Activated T-cell treated with anti-CD3 and anti-CD28 coated beads for 24 hours (primary cell): ENCODE measurements at places on chromosomes 6 and 20.

- no peak for DNase-seq
Measured at GRCh38 chr20:6660441-6660840, 107.0 kb upstream of the BMP2 start.

DNA sequence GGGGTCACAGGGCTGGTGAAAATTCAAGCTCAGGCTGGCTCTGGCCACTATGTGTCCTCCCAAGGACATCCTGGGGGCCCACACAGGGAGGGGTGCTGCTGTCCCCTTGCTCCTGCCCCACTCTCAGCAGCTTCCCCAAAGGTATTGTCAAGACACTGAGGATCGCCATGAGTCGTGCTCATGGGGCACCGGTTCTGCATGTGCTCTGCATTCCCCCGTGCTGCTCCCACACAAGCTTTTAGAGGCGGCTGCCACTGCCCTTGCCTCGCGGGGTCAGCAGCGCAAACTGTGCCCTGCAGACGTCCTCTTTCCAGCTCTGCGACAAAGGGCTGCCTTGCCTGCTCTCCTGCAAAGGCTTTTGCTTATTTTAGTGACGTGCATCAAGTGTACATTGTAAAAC, 179.8 kb downstream of the ERMARD start:
- DNase-seq: no peak

GRCh38 chr6:144488590-144488989, 203.5 kb downstream of the UTRN start:
- no peak for DNase-seq

GRCh38 chr6:30154709-30155519, 6.1 kb downstream of the TRIM10 start:
- DNase-seq: no peak

- no peak for DNase-seq
Measured at GRCh38 chr20:33526769-33527168, 36.9 kb downstream of the CBFA2T2 start.

DNA sequence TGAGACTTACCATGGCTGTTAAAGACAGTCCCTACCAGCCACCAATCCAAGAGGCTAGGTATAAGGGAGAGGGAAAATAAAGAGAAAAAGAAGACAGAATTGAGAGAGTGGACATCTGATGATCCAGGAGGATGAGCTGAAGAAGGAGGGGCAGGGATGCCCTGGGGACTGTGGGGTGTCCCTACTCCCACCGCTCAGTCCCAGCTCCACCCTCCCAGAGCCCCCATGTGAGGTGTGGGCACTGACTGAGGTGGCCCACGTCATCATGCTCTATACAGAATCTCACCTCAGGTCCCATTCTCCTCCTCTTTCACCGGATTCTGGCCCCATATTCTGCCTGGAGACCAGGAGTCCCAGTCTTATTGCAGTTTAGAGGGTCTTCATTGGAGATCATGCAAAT, 135.7 kb downstream of the KLHL32 start:
- no peak for DNase-seq

DNA sequence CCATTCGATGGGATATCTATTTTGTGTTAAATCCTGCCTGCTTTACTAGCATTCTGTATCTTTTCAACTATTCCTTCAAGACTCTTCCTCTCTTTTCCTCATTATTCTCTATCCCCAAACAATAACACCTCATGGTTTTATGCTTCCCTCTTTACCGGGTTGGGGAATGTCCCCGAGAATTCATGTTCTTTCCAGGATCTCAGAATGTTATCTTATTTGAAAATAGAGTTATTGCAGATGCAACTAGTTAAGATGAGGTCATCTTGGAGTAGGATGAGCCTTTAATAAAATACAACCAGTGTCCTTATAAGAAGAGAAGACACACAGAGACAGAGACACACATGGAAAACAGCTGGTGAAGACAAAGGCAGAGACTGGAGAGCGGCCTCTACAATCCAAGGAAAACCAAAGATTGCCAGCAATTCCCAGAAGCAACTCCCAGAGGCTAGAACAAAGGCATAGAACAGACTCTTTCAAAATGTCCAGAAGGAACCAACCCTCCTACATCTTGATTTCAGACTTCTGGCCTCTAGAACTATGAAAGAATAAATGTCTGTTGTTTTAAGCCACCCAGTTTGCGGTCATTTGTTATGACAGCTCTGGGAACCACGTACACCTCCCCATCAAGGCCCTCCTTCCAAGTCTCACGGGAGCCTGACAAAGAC, 126.8 kb upstream of the TNFAIP3 start:
- DNase-seq: no peak

GRCh38 chr6:25336996-25337395, 57.8 kb downstream of the CARMIL1 start:
- DNase-seq: no peak

GRCh38 chr6:104638841-104639290, 220.9 kb downstream of the HACE1 start:
- no peak for DNase-seq

DNA sequence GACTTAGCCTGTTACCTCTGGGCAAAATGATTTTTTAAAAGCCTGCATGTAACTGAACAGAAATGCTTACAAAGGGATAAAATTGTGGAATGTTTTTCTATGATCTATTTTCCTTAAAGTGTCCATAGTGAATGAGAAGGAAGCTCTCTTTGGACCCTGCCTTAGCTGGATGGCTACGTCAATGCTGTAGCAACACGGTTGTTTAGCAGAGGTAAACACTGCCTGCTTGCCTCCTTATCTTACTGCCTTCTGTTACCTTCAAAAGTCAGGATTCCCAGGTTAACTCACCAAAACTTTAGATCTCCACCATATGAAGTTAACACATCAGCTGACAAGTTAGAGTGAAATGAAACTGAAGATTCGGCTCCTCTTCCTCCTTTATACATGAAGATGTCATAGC, 402.6 kb downstream of the SAMD5 start:
- no peak for DNase-seq

GRCh38 chr6:5566718-5567117, 305.4 kb downstream of the FARS2 start:
- no peak for DNase-seq

- DNase-seq: no peak
Measured at GRCh38 chr6:147624946-147625515, 116.5 kb downstream of the SAMD5 start.

- DNase-seq: no peak
Measured at GRCh38 chr6:130178692-130179091, 44.1 kb downstream of the SAMD3 start.

DNA sequence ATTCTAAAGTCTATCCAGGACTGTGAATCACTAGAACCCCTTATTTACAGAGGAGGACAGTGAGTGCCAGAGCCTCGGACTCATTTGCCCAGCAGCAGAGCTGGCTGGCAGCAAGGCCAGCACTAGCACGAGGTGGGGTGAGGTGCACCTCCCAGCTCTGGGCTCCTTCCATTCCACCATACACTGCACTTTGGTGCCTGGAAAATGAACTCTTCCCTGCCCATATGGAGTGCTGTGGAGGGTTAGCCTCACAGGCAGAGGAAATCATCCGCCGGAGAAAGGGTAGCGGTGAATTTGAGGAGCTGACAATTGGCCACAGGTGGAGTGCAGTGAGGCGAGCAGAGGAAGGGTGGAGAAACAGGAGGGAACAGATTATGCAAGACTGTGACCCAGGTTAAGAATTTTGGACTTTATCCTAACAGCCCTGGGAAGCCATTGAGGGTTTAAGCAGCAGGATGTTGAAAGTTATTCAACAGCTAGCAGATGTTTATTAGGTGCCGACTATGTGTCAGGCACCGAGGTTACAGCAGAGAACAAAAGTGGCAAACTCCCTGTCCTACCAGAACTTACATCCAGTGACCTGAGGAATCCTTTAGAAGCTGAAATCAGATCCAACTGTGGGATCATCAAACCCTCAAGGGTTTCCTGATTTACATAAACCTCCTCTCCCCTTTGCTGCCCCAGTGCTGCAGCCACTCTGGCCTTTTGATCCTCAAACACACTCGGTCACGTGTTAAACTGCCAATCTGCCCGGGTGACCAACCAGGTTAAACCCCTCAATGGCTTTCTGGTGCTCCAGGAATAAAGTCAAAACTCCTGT, 6.2 kb downstream of the TRIM26 start:
- DNase-seq: no peak

- DNase-seq: no peak
Measured at GRCh38 chr6:85298553-85298952, 151.3 kb upstream of the NT5E start.

GRCh38 chr6:162153120-162153519, 574.4 kb downstream of the PRKN start:
- no peak for DNase-seq

- DNase-seq: peak; percentile 35
Measured at GRCh38 chr6:29845405-29846006, 17.9 kb downstream of the HLA-G start.

GRCh38 chr20:39825524-39825923, 863.4 kb downstream of the DHX35 start:
- DNase-seq: no peak

- no peak for DNase-seq
Measured at GRCh38 chr6:168501561-168501960, 60.6 kb downstream of the SMOC2 start.

DNA sequence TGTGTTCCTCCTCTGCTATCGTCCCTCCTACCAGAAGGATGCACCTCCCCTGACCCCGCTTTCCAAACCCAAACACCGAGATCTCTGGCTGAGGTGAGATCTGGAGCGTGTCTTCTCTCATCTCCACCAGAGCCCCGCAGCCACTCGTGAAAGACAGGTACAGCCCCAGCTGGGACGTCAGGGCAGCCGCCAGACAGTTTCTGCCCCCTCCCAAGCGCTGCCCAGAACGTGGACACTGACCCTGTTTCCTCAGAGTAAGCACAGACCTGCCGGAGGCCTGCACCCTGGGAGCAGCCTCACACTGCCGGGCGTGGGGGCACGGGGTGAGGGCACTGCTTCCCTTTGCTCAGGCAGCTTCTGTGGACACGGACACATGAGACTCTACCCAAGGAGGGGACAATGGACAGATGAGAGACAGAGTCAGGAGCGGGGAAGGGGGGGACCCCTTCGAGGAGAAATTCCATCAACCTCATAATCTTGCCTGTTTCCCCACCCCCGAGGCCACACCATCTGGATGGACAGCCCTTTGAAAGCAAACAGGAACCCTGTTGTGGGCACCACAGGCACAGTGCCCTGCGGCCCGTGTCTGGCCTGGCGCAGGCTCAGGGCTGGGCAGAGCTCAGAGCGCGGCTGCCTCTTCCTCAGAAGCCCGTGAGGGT, 210.6 kb downstream of the DLL1 start:
- DNase-seq: no peak

DNA sequence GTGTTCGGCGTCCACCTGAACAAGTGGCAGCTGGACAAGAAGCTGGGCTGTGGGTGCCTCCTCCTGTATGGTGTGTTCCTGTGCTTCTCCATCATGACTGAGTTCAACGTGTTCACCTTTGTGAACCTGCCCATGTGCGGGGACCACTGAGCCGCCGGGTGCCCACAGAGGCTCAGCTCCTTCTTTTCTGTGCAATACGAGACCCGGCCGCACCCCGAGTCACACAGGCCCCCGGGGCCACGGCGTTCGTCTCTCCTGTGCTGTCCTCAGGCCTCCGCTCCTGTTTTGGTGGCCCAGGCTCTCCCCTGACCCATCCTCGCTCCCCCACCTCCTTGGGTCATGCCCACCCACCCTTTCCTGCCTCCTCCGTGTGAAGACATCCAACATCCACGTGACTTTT, 37.1 kb upstream of the RIN2 start:
- DNase-seq: no peak
